ENCODE measurements at places on chromosomes 16 and 17.

DNA sequence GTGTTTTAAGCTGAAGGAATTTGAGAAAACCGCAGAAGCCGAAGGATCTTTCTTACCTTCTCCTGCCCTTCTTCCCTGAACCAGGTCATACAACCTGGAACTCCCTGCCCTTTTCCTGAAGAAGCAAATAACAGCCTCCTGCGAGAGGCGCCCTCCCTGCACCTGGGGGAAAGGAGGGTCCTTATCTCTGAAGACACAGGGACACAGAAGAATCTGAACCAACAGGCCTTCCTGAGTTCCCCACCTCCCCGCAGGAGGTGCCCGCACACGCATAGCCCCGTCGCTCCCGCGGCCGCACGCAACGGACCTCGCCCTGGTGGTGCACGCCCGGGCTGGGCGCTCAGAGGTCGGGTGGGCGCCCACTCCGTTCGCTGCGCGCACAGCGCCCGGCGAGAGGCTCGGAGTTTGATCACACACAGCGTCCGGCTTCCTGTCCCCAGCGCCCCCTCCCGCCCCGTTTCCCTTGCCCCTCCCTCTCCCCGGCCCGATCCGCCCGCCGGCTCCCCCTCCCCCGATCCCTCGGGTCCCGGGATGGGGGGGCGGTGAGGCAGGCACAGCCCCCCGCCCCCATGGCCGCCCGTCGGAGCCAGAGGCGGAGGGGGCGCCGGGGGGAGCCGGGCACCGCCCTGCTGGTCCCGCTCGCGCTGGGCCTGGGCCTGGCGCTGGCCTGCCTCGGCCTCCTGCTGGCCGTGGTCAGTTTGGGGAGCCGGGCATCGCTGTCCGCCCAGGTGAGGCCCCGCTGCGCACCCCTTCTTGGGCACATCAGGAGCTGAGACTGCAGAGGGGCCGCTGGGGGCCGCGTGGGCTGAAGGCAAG lies at the start of gene TNFSF12:
Gene TNFSF12, plus strand, starts transcription at position 474 of the 816 bp plus-strand sequence. Its CDS starts 96 bp downstream, at position 570.
- DNase-seq = no peak

DNA sequence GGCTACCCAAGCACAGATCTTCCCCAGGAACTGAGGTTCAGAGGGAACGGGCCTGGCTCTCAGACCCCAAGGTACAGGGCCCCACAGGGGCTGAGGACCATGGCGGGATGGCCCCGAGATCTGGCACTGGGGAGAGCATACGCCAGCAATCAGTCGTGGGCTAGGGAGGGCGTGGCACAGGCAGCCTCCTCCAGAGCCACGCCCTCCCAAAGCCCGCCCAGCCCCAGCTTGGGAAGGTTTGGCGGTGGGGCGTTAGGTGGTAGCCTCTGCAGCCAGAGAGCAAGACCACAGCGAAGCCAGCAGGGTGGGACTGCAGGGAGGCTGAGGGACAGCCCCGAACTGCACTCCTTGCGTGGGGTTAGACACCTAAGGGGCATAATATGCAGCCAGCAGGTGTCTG lies 11.6 kb downstream of the WNT9B start:
- DNase-seq = no peak

DNA sequence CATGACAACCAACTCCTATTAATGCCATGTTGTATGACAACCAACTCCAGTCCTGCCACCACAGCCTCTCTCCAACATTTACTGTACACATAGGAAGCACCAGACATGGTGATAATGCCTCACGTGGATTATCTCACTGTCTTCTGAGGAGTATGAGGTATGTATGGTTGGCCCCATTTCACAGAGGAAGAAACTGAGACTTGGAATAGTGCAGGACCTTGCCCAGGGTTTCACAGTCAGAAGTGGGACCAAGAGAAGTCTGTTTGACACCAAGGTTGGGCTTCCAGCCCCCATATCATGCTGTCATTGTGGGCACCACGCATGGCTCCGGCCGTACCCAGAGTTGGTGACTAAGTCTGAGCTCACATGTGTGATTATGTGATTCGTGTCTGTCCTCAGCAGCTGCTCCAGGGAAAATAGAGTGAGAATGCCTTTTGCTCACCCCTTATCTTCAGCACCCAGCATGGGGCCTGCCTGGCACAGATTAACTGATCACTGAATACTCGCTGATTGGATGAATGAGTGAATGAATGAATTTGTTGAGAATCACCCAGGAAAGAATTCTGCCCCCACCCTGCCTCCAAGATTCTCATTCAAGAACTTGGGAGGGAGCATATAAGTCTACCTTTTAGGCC lies 204.1 kb upstream of the NLRP1 start:
- DNase-seq = peak; percentile 67

GRCh38 chr16:65524997-65525396 lies 403.1 kb upstream of the CDH11 start:
- DNase-seq = no peak

DNA sequence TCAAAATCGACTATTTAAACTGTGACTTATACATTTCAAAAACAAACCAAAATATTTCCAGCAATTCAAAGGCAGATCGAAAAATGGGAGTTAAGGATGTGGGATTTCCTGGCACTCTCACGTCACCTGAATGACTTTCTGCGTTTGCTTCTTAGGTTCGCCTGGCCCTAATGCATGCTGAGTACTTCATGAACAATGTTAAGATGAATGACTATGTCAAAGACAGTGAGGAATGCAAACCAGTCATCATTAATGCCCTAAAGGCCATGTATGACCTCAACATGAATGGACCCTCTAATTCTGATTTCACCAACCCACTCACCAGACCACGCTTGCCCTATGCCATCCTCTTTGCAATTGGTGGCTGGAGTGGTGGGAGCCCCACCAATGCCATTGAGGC lies 7.3 kb downstream of the KLHL10 start:
- peak; percentile 18 for DNase-seq

DNA sequence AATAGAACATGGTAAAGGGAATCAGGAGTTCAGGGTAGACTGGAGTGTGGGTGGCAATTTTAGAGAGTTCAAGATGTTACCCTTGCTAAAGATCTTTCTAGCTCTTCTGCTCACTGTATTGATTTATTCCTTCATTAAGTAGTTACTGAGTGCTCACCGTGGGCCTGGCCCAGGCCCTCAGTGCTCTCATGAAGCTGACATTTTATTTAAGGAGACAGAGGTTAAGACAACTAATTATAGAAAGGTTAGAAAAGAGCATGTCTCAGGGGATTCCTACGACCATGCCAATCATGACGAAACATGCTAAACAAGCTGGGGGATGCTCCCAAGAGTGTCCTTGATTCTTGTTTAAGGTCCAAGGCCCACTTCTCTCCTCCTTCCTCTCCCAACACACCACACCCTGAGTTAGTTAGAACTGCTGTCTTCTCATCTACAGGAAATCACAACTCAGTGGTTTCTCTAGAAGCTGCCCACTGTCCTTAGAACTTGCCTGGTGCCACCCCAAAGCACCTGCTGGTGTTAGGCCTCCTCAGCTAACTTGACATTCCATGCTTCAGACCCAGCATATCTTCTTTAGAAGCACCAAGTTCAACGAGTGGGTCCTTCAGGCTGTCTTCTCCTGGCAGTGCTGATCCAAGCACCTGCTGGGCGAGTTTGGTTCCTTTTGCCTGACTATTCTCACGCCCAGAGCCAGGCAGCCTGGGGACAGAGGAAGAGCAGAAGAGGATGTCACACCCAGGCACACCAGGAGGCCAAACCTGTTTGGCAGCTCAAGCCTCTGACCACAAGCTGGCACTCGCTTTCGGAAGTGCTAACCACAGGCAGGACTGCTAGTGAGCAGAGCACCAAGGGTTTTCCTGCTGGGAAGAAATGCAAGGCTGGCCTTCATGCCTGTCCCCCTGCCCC lies 79.0 kb downstream of the GAS7 start:
- DNase-seq = peak; percentile 79

GRCh38 chr17:50187394-50187725 lies 14.1 kb downstream of the COL1A1 start:
- no peak for DNase-seq

GRCh38 chr17:8366231-8366630 lies 10.3 kb downstream of the KRABD2 start:
- no peak for DNase-seq

DNA sequence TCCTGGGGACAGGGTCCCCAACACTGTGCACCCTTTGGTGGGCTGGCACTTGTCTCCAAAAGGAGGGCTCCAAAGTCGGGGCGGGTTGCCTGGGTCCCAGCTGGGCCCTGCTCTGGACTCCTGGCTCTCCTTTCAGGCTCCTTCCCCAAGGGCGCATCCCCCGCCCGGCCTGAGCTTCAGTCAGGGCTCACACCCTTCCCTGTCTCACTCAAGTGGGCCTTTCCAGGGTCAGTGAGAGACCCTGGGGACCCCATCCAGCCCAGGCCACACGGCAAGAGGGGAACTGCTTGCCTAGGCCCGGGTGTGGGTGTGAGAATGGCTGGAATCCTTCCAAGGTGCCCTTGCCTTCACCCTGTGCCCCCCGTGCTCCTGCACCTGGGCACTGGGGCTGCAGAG lies 41.8 kb upstream of the SLC38A10 start:
- DNase-seq = no peak

- DNase-seq = no peak
Observed at GRCh38 chr17:31369266-31369665, 22.2 kb upstream of the RAB11FIP4 start.

DNA sequence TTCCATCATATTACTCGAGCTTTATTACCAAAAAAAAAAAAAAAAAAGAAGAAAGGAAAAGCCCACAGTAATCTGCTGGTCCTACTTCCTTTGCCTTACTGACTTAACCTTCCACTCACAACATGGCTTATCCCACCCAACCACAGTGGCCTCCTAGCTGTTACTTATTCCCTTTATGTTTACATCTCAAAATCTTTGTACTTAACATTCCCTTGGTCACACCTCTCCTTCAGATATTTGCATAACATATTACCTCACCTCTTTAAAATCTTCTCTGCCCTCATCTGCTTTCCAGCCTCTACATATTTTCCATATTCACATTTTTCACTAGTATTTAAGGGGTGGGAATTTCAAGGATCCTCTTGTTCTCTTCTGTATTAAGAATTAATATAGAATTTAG lies 327.0 kb upstream of the TBX2 start:
- DNase-seq = no peak

GRCh38 chr17:21523497-21524210 lies 147.5 kb downstream of the KCNJ12 start:
- no peak for DNase-seq

DNA sequence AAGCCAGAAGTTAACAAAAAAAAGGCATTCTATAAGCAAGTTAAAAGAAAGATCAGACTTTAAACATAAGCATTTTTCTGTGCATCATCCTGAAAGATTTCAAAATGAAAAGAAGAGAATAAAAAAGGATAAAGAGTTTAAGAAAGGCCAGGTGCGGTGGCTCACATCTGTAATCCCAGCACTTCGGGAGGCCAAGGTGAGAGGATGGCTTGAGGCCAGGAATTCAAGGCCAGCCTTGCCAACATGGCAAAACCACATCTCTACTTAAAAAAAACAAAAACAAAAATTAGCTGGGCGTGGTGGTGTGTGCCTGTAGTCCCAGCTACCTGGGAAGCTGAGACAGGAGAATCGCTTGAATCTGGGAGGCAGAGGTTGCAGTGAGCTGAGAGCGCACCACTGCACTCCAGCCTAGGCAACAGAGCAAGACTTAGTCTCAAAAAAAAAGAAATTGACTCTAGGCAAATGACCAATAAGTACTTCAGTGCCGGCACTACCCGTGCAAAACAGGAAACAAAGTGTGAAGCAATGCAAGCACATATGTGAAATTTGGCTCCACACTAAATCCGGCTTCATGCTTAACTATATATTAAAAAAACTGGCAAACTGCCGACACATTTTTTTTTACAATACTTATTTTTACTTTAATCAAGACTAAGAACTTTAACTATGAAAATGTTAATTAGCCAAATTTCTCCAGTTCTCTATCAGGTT lies 83.2 kb upstream of the C17orf78 start:
- DNase-seq = no peak

GRCh38 chr17:52986056-52986662 lies 827.6 kb upstream of the CA10 start:
- no peak for DNase-seq

GRCh38 chr17:37488009-37488604 lies 1.6 kb upstream of the DUSP14 start:
- DNase-seq = peak; percentile 77

- no peak for DNase-seq
Observed at GRCh38 chr16:63684149-63685101, 1437.4 kb downstream of the CDH11 start.

- DNase-seq = no peak
Observed at GRCh38 chr17:19399750-19400450, 11.1 kb upstream of the RNF112 start.

GRCh38 chr17:44828919-44829522 lies 1.1 kb downstream of the GJC1 start:
- no peak for DNase-seq

DNA sequence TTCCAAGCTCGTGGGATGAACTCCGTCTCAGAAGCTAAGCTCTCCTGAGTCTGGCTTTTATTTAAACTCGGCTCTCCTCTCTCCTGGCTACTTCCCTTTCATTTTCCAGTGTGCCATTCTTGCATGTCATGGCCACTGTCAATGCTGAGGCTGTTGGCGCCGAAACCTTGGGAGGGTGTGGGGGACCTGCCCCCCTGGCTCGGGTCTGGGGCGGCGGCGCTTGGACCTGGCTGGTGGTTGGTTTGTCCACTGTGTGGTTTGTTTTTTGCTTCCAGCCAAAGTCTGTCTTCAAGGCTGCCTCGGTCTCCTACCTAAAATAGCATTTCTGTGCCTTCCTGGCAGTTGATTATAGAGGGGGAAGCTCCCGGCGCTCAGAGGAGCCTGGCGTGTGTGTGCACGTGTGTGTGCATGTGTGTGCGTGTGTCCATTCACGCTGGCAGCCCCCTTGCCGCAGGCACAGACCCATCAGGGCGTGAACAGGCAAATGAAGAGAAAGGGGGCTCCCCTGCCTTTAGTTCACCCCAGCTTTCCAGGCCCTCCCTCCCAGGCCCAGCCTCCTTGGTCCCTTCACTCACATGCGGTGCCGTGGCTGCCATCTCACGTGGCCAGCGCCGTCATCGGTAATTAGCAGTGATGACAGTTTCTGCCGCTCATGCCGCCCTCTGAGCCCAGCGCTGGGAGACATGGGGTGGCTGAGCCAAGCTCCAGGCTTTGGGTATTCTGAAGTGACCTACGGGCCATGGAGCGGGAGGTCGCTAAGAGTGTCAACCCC lies 179.9 kb downstream of the SEC14L1 start:
- no peak for DNase-seq

- peak; percentile 22 for DNase-seq
Observed at GRCh38 chr17:44004077-44004760, at the start of gene NAGS. NAGS (plus strand) TSS chr17:44004622; CDS start chr17:44004664, 42 bp downstream.

- no peak for DNase-seq
Observed at GRCh38 chr17:8397636-8398035, at the start of gene RNF222. RNF222 (minus strand) TSS chr17:8397827; CDS start chr17:8393461, 4,366 bp downstream.

GRCh38 chr16:30600215-30600614 lies 10.0 kb downstream of the ZNF689 start:
- no peak for DNase-seq

DNA sequence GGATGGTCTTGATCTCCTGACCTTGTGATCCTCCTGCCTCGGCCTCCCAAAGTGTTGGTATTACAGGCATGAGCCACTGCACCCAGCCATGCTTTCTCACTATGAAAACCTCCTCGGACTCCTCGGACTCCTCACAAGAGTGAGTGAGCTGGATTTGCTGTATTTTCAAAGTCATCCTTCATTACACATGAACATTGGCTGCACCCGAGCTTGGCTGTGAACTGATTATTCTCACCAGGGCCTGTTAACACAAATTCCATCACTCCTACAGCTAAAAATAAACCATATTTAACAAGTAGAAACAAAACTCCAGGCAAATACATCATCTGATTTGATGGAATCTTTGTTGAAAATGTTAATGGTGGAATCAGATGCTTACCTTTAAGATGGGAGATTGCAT lies 50.3 kb downstream of the PITPNC1 start:
- DNase-seq = no peak

All from RWPE1 (cell line).